ENCODE measurements at places on chromosomes 5 and 9. TPM values are rescaled to one million over a fixed set of nuclear protein-coding genes. Genes with fewer than 3 reads are reported as not detected.

The LCN12 gene
- 1.1 TPM for polyA plus RNA-seq

The DBH gene
- 1.2 TPM for polyA plus RNA-seq

The PHF24 gene
- not detected for polyA plus RNA-seq

The RNF183 gene
- polyA plus RNA-seq, result not detected

The IL13 gene
- 0.08 TPM for polyA plus RNA-seq

The DRD1 gene
- polyA plus RNA-seq, result 0.02 TPM

The COL5A1 gene
- 26.4 TPM for polyA plus RNA-seq

The PCAT7 gene
- 0.03 TPM for polyA plus RNA-seq

GRCh38 chr5:124421584-124421983 lies 324.9 kb downstream of the ZNF608 start:
- no peak for DNase-seq

- peak; percentile 49 for DNase-seq
These were observed 760 bp downstream of the ALDH1B1 start for GRCh38 chr9:38393128-38393796.

DNA sequence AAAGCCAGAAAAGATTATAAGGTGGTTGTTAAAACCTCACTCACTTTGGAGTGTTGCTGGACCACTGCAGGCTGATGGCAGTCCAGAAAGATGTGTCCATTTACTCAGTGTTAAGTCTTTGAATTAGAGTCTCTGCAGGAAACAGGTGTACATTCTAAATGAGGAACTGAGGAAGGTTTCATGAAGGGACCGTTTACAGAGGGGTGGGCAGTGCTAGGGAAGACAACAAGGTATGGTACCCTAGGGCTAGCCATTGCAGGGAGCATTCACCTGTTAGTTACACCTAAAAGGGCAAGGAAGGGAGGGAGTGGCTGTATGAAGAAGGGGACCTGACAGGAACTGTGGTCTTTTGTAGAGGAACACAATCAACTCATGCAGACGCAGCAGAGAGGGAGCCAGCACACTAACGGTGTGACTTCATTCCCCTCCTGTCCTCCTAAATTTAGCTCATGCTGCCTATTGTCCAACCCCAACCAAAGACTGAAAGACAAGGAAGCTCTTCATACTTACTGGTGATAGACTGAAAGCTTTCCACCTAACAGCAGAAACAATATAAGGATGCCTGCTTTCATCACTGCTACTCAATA lies 32.2 kb upstream of the PAX5 start:
- no peak for DNase-seq

GRCh38 chr9:30116673-30117217 lies 2267.7 kb upstream of the ACO1 start:
- no peak for DNase-seq

DNA sequence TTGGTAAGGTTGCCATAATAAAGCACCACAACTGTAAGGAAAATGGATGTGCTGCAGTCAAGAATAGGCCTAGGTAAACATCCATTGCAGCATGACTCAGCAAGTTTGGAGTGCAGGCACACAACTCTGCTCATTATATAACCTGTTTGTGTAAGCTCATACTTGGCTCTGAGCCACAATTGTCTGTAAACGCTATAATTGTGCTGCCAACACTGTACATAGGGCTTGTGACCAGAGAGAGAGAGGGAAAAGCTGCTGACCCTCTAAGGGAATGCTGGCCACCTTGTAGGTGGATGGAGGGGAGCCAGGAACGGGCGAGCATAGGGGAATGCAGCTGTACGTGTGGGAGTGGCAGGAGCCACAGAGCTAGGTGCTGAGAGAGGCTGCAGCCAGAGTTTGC lies 2186.5 kb upstream of the ACO1 start:
- DNase-seq, result no peak

GRCh38 chr9:126401107-126401506 lies 74.5 kb downstream of the MVB12B start:
- no peak for DNase-seq

DNA sequence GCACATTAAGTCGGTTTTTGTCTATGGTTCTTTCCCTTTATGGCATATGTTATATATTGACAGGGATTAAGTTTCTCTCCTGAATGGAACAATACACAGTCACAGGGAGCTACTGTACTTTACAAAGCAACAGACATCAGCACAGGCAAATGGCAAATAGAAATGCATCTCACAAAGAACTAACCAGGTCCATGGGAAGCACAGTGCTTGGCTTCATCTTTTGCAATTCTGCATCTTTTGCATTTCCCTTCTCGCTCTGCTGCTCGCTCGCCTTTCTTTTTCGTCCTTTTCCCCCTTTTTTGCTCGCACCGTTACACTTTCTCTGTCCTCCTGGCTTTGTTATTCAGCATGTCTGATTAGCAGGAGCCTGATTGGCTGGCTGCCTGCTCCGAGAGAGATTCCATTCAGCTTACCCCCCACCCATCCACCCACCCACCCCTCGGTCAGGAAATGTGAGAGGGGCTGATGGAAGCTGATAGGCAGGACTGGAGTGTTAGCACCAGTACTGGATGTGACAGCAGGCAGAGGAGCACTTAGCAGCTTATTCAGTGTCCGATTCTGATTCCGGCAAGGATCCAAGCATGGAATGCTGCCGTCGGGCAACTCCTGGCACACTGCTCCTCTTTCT lies at the start of gene ADAMTSL1:
TSS of gene ADAMTSL1 (plus strand) at position 502 of the 628 bp plus-strand sequence. CDS start at position 582, 80 bp downstream.
- peak; percentile 61 for DNase-seq

- peak; percentile 11 for DNase-seq
These were observed 220.6 kb downstream of the C9orf50 start for GRCh38 chr9:129400001-129400970.

GRCh38 chr5:57683036-57683630 lies 200.5 kb upstream of the ACTBL2 start:
- DNase-seq, result no peak

- DNase-seq, result no peak
These were observed 83.8 kb upstream of the FREM1 start for GRCh38 chr9:14993901-14994554.

DNA sequence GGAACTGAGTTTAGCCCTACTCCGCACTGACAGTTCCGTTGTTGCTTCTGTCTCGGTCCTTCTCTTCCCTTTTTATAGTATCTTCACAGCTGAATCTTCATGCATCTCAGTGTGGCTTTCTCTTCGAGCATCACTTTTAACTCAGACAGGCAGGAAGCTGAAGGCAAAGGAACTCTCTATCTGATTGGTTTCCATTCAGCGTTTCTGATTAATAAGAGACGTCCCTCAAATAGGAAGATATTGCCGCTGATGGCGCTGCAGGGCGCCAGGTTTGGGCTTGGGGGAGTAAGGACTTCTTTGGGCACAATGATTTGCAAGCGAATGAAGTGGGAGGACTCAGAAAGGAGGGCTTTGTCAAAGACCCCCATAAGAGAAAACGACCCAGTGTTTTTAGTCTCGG lies at the start of gene CDH9:
TSS of gene CDH9 (minus strand) at position 111 of the 400 bp plus-strand sequence. CDS start 50,253 bp downstream, outside the sequence.
- no peak for DNase-seq

DNA sequence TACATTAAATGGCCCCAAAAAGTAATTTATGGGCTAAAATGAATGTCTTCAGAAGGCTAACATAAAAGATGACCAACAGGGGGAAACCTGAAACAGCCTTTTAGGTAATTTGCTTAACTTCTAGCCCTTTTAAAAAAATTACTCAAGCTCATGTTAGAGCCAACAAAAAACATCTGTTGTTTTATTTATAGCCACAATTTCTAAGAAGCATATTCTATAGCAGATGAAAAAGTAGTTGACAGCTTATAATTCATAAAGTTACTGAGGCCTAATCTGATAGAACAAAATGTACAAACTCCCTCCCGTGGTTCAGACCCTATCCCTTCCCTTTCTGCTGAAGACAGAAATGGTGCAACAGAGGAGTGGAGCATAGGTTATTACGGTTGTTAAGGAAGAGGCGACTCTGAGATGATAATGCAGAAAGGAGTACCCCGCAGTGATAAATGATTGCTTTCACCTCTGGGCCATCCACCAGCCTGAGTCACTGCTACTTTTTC lies 46.1 kb downstream of the PIK3R1 start:
- DNase-seq, result no peak

DNA sequence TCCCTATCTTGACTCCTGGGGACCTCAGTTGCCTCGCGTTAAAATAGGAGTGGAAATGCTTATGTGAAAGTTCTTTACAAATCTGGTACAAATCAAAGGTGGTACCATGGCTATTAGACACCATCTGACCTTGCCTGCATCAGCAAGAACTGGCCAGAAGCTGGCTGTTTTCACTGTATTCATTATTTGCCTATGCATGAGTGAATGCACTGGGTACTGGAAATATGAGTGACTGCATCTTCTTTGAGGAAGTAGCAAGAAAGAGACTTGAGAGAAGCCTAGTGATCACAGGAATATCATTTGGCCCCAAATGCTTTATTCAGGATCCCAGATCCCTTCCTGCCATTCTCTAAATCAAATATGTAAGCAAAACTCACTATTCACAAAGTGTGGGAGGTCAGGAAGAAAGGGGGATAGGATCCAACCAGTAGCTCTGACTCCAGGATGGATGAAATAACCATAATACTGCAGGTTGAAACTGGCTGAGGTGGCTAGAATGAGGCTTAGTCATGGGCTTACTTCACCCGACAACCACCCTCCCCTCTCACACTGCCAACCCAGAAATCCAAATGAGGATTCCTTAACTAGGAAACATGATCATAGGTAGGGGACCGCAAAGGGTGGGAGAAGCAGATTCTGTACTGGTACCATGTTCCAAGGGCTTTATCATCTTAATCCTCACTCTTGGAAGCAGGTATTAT lies 56.7 kb downstream of the FAM114A2 start:
- DNase-seq, result no peak

- no peak for DNase-seq
These were observed 29.4 kb downstream of the SYK start for GRCh38 chr9:90830977-90831376.

DNA sequence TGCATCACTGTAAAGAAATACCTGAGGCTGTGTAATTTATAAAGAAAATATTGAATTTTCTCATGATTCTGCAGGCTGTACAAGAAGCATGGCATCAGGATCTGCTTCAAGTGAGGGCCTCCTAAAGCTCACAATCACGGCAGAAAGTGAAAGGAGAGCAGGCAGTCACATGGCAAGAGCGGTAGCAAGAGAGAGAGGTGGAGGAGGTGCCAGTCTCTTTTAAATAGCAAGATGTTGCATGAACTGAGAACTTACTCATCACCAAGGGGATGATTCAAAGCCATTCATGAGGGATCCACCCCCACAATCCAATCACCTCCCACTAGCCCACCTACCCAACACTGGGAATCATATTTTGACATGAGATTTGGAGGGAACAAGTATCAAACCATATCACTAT lies 184.5 kb upstream of the PAPPA start:
- no peak for DNase-seq

GRCh38 chr5:36607114-36607571 lies 737 bp downstream of the SLC1A3 start:
- DNase-seq, result no peak

GRCh38 chr9:77325058-77325457 lies 147.7 kb downstream of the VPS13A start:
- no peak for DNase-seq

- DNase-seq, result no peak
These were observed 18.9 kb downstream of the MARCHF11 start for GRCh38 chr5:16160706-16161105.

- peak; percentile 64 for DNase-seq
These were observed 21.9 kb downstream of the KDM4C start for GRCh38 chr9:6779417-6780241.

DNA sequence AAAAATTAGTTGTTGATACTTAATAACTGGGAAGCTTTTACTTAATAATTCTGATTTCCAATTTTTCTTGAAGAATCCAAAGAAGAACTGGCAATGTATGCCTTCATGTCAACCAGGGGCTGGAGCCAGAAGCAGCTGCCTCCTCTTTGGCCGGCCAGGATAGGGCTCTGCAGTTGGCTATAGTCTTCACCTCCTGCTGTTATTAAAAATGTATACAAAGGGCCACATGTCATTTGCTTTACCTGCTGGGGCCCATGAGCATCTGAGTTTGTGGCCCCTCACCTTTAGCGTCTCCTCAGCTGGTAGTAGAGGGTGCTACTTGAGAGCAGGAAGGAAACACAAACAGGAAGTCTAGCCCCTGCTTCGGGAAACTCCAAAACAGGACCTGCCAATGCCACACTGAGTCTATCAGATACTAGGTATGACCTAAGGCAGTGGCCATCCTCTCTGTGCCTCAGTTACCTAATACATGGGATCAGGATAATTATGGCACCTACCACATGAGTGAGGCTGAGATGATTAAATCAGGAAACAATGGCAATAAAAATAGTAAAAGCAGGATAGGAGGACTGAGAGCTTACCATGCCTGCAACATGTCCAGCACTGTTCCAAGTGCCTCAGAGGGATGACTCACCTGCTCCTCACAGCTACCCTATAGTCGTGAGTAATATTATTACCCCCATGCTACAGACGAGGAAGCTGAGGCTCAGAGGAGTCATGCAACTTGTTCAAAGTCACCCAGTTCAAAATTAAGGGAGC lies 21.3 kb downstream of the CCDC69 start:
- no peak for DNase-seq

GRCh38 chr5:145160679-145161078 lies 674.5 kb downstream of the PRELID2 start:
- DNase-seq, result no peak

- DNase-seq, result peak; percentile 69
These were observed 204.4 kb downstream of the NXNL2 start for GRCh38 chr9:88739373-88739772.

GRCh38 chr5:21573416-21574314 lies 1279.5 kb downstream of the CDH12 start:
- DNase-seq, result no peak

DNA sequence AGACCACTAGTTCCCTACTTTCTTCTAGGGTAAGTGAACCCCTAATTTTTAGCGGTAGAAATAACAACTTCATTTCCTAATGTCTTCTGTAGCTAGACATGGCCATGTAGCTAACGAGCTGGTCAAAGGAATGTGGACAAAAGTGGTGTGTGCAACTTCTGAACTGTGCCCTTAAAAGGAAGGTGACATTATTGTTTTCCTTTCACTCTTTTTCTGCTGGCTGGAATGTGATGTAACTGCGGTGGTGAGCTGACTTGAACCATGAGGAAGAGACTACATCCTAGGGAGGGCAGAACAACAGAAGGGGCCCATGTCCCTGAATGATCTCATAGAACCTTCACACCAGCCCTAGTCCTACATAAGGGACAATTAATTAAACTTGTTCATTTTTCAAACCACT lies 1.3 kb upstream of the SNX2 start:
- DNase-seq, result no peak

All from SK-N-SH (cell line).